Femur (tissue), 1 donor: ENCODE measurements at places on chromosomes 6 and 20.

- DNase-seq: no peak
These were observed 90.0 kb downstream of the CD2AP start for GRCh38 chr6:47567586-47567985.

DNA sequence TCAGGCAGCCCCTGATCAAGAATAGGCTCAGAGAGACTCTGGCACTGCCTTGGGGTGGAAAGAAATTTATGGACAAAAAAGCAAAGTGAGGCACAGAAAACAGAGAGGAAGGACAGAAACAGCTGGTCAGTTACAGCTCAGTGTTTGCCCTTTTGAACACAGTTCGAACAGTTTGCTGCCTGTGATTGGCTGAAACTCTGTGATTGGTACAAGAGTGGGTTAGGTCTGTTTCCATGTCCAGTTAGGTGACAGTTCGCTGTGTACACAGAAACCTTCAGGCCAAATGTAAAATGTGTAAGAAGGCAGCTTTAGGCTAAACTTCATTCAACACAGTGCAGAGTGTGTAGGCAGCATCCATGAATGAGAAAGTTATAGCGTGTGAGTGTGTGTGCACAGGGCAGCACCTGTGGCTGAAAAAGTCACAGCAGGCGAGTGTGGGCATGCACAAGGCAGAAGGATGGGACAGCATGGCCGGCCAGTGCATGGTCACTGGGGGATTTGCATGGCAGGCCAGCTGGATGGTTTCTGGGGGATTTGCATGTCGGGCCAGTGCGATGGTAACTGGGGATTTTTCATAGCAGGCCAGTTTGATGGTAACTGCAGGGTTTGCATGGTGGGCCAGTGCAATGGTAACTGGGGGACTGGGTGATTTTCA, 75.4 kb upstream of the FRMD1 start:
- no peak for DNase-seq

DNA sequence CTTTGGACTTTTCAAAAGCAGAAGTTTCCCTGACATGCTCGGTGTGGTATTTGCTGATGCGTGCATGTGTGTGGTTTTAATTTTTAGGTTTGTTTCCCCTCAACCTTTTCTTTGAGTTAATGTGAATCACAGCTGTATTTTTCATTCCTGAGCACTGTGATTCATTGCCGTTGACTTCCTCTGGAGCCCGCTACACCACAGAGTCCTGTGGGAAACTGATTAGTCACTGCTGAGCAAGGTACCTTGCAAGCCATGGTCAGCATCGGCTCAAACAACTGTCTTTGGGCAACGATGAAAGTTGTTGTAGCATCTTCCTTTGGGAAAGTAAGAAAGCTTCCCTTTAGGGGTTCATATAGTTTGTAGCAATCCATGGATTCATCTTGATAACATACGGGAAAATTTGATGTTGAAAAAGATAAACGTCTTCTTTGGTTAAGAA, 57.5 kb downstream of the RIN2 start:
- DNase-seq: peak; percentile 61

GRCh38 chr20:46599227-46599987, 49.0 kb upstream of the OCSTAMP start:
- DNase-seq: no peak

DNA sequence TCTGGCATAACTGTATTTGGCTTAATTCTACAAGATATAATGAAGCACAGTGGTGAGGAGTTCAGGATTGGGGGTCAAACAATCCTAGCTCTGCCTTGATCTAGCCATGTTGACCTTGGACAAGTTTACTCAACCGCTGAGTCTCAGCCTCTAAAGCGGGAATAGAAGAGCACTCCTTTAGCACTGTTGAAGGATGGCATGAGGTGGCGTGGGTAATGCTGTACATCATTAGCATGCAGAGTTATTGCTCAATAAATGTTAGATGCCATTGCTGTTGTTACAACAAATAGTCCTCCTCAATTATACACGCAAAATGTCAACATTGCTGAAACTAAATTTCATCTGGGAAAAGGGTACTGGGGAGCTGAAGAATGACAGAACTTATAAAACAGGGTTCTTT, 78.6 kb downstream of the KIF13A start:
- DNase-seq: no peak
